ENCODE measurements at places on chromosomes 3 and 15.

DNA sequence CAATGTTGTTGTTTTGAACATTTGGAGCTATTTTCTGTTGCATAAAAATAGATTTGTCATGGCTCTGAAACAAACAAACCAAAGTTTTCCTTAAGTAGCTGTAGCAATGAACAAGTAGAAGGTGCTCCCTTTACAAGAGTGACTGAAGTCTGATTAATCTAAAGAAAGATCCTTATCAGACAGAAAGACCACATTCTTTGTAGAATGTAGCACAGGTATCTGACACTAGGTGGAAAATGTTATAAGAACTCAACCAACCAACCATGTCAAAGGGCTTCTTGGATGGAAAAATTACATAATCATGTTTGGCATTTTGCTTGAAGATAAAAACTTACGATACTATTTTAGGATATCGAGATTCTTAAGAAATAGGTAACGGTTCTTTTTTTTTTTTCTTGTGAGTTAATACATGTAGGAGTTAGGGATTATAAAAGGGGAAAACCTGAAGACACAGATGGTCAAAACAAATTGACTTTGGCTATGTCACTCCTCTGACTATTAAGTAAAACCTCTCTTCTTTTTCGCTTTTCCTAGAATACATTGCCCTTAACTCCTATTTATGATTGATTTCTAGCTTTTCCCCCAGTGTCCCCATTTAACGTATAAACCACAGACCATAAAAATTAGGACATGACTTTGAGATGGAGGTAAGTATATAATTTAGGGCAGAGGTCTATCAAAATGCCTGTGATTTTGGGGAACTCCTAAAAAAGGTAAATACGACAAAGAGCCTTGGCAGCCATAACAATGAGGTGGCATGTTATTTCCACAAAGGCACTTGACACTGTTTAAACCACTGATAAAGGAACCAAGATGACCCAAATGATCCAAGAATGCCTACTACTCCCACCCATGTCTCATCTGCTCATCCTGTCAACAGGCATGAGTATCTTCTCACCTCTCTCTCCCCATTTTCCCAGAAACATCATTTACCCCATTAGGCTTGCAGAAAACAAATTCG is 72.0 kb downstream of the CCR4 start:
- DNase-seq, result no peak

DNA sequence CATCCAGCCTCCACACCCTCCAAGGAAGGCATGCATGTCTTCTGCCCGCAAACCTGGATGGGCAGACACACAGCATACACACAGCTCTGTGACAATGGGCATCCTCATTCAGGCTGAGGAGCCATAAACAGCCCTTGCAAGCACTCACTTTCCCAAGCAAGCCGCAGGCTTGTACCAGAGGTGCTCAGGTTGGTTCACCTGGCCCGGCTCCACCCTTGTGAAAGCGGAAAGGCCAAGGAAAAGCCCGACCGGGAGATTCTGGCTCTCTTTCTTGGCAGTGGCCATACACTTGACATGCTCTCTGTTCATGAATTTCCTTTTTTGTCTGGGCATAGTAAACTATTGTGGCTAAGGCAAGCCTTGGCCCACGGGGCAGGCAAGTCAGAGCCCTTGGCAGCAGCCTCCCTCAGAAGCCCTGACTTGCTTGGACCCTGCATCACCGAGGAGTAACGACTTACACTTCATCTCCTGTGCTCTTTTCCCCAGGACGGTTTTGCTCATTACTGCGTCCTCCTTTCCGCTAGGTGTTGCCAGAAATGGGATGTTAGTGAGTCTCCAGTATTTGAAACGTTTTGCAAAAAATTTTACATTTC is 74.6 kb upstream of the BNC1 start:
- no peak for DNase-seq

- DNase-seq, result no peak
These were observed 243.2 kb upstream of the VEPH1 start for GRCh38 chr3:157746391-157746790.

GRCh38 chr15:80997692-80998091 is 3.0 kb upstream of the TLNRD1 start:
- DNase-seq, result no peak

DNA sequence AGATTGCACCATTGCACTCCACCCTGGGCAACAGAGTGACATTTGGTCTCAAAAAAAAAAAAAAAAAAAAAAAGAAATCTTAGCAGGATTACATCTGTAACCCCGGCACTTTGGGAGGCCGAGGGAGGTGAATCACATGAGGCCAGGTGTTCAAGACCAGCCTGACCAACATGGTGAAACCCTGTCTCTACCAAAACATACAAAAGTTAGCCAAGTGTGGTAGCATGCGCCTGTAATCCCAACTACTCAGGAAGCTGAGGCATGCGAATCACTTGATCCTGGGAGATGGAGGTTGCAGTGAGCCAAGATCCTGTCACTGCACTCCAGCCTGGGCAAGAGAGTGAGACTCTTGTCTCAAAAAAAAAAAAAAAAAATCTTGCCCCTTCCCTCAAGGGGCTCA is 40.4 kb downstream of the LIPC start:
- peak; percentile 45 for DNase-seq

DNA sequence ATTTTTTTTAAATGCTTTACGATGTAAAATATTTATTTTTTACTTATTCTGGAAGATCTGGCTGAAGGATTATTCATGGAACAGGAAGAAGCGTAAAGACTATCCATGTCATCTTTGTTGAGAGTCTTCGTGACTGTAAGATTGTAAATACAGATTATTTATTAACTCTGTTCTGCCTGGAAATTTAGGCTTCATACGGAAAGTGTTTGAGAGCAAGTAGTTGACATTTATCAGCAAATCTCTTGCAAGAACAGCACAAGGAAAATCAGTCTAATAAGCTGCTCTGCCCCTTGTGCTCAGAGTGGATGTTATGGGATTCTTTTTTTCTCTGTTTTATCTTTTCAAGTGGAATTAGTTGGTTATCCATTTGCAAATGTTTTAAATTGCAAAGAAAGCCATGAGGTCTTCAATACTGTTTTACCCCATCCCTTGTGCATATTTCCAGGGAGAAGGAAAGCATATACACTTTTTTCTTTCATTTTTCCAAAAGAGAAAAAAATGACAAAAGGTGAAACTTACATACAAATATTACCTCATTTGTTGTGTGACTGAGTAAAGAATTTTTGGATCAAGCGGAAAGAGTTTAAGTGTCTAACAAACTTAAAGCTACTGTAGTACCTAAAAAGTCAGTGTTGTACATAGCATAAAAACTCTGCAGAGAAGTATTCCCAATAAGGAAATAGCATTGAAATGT is 15.6 kb downstream of the THBS1 start:
- no peak for DNase-seq

All from Daoy (cell line).